ENCODE measurements at places on chromosomes 2 and 18.

DNA sequence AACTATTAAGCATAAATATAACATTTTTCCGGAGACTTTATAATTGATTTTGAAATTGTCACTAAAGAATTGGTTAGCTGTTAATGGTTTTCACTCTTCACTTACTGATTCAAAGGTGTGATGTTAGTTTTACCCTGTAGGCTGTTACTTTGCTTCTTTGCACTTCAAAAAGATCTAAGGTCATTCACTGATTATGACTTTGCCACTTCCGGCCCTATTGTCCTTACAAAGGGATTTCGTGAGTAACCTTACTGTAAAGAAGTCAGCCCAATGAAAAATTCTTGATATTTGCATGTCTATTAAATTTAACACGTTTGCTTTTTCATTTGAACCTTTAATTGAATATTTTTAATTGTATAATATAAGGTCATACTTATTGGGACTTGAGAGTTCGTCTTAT lies 61.4 kb downstream of the GREB1L start:
- no peak for DNase-seq

DNA sequence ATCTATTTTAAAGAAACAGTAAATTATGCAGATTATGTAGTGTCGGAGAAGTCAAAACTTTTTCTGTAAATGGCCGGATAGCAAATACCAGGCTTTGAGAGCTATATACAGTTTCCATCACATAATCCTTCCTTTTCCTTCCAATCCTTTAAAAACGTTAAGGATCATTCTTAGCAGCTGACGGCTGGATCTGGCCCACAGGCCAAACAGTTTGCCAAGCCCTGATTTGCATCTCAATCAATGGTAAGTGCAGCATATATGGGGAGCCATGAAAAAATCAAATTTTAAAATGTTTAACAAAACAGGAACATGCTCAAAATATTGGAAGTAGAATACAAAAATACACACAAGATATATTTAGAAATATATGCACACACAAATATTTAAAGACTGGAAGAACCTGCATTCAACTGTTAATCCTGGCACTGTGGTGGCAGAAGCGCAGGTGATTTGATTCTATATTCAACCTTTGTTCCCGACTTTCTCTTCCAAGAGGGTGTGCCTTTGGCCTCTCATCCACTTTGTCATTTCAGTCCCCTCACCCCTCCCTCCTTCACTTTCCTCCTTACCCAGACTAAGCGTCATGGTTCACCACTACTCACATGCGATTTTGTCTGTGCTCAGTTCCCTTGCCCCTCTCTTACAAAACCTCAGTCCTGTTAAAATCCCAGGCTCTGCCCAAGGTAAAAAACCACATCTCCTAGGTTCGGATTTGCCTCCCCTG lies 27.3 kb downstream of the NDUFA10 start:
- DNase-seq = no peak

DNA sequence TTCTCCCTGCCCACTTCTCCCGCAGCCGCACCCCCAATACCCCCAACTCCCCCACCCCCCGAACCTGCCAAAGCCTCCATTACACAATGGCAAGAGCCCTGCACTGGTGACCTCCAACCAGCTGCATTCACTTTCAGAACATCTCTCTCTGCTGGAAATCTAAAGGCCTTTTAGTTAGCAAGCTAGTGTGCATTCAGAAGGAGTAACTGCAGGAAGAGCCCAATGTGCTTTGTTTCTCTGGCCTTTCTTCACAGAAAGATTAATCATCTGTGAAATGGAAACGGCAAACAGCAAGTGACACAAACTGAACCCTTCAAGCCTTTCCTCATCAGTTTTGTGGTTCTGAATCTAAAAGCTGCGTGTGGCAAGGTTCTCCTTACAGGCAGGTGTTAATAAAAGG lies 124.2 kb downstream of the OLA1 start:
- DNase-seq = no peak

DNA sequence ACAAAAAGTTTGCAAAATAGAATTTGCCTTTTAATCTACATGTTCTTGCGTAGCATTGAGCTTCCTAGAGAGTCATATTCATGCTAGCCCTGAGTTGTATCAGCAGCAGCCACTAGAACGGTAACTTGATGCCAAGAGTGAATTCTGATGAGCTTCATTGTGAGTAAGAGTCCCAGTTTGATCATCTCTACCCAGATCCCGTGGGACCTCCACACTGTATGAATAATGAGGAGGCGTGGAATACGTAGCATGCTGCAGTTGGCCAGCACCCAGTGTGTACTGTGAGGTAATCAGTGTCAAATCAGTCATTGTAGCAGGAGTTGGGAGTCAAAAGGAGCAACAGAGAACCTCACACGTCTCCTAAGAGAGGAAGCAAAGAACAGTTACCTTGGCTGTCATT lies 197.9 kb downstream of the NEDD4L start:
- DNase-seq = no peak

GRCh38 chr18:67597759-67598158 lies 81.2 kb upstream of the DSEL start:
- no peak for DNase-seq
